ENCODE measurements at places on chromosomes 2 and 18. TPM values are rescaled to one million over a fixed set of nuclear protein-coding genes. Genes with fewer than 3 reads are reported as not detected.

DNA sequence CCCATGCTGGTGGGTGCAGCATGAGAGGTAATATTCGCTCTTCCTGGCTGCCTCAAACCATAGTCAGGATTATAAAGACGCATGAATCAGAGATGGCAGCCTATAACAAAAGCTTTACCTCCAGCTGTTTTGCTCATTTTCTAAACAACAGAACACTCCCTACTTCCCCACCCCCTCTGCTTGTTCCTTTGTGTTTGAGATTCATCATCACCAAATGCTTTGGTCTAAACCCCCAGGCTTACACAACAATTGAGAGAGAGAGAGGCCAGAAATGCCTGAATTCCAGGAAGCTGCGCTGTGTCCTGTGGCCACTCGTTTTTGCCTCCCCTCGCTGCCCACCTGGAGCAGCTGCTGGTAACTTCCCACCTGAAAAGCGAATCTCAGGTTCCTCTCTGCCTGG lies 78.8 kb upstream of the CAPN13 start:
- no peak for ATAC-seq

- no peak for ATAC-seq
Observed at GRCh38 chr2:18519914-18520450, 40.5 kb downstream of the RDH14 start.

- no peak for ATAC-seq
Observed at GRCh38 chr18:24763765-24764513, 303.5 kb downstream of the HRH4 start.

DNA sequence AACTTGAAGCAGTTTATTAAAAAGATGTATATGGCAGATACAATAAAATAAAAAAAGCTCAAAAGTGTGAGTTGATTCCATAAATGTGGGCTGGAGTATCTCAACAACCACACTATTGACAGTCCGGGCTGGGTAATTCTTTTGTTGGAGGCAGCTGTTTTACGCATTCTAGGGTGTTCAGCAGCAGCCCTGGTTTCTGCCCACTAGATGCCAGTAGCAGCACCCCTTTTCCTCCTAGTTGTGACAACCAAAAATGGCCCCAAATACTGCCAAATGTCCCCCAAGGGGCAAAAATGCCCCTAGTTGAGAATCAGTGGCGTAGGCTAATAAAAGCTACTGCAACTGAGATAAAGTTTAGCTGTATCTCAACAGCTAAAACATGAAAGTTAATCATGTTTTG lies 44.8 kb downstream of the CHMP3 start:
- ATAC-seq, result no peak

- no peak for ATAC-seq
Observed at GRCh38 chr2:152375174-152375573, 40.2 kb downstream of the FMNL2 start.

DNA sequence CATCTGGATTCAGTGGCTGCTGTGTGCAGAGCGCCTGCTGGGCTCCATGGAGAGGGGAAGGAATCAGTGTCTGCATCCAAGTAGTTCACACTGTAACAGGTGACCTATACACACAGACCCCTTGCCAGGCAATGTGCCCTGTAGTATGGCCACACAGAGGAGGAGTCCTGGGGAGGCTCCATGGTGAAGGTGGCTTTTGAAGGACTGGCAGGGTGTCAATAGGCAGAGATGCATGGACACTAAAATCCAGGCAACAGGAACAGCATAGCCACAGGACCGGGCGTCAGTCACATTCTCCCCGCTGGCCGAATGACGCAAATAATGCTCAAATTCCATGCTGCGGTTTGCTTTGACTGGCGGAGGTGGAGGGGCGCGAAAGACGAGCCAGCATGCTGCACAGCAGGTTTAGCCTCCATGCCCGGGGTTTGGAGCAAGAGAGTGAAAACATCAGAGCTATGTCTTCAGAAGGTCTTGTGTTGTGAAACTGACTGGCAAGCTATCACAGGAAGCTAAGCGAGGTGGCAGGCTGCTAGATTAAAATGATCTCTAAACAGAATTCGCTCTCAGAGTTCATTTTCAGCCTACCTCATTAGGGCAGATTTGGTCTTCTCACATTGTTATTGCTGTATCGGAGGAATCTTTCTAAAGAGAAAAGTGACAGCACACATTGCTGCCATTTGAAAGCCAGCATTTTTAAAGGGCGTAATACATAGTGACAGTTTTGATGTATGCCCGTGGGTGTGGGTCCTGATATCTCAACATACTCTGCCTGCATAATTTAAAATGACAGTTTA lies 1.2 kb upstream of the CHMP1B start:
- peak; percentile 23 for ATAC-seq

GRCh38 chr2:65320042-65320725 lies 92.6 kb downstream of the ACTR2 start:
- peak; percentile 93 for ATAC-seq

DNA sequence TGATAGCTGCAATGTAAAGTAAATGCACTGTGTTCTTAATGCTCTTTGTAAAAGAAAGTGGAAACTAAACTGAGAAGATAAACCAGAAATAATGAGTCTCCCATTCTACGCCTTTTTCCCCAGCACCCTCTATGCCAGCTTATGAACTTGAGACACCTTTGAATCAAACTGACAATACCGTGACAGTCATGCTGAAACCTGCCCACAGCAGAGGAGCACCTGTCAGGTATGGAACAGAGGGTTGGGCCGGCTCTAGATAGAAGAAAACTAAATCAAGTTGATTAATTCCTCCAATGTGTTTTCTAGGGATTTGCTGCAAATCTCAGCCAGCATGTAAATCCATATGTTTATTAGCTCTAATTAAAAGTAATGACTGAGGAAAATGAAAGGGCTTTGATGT lies 520.6 kb upstream of the RAB12 start:
- no peak for ATAC-seq

GRCh38 chr2:217751192-217751591 lies 251.6 kb downstream of the TNS1 start:
- no peak for ATAC-seq

- no peak for ATAC-seq
Observed at GRCh38 chr2:168565512-168565911, 109.4 kb downstream of the CERS6 start.

- ATAC-seq, result peak; percentile 78
Observed at GRCh38 chr2:118221536-118222272, 133.4 kb downstream of the INSIG2 start.

DNA sequence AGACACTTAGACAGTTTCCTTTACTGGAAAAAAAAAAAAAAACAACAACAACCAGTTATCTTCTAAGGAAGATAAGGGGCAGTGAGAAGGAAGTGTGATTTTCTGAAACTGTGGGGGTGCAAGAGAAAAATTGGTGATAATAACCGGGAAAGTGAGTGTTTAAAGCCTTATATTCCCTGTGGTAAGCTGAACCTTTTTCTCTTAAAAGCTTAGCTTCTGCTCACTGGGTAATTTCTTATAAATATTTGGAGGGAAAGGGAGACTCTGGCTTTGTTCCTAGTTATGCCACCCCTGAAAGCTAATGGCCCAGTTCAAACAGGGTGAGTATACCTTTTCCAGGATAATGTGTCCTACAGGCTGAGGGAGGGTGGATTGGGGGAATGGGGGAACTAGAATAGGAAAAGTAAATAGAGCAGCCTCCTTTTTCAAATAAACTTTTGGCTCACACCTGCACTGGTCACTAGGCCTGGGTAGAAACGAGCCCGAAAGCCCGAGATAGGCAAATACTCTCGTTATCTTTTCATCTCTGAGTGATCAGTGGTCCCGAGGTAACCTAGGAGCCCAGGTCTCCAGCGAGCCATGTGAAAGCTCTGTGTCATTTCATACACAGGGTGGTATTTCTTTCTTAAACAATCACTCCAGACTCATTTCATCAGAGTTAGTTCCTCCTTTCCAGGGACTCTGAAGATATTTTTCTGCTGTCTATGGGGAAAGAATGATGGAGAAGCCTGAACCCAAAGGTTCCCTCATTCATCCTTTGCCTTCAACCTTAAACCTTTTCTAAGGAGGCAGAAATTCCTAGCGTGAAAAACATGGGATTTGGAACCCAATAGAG lies 15.5 kb upstream of the SRBD1 start:
- no peak for ATAC-seq

GRCh38 chr2:178482437-178482836 lies 2.2 kb downstream of the PLEKHA3 start:
- peak; percentile 5 for ATAC-seq

DNA sequence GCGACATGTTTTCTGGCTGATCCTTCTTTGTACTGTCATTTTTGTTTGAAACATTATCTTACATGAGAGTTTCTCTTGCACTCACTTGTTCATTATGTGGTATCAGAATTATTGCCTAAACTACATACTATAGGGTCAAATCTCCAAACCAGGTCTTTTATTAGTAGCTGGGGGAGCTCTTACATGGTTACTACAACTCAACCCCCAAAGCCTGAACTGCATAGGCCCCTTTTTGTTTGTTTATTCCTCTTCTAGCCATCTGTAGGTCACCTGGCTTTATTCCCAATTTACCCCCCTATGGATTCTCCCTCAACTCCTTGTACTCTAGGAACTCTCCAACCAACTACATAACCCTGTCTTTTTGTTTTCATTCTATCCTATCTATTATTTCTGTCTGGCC lies 46.7 kb downstream of the PUM2 start:
- ATAC-seq, result no peak

GRCh38 chr2:144241801-144242200 lies 278.1 kb downstream of the ZEB2 start:
- no peak for ATAC-seq

GRCh38 chr2:63865159-63865799 lies 23.6 kb downstream of the UGP2 start:
- ATAC-seq, result peak; percentile 13

DNA sequence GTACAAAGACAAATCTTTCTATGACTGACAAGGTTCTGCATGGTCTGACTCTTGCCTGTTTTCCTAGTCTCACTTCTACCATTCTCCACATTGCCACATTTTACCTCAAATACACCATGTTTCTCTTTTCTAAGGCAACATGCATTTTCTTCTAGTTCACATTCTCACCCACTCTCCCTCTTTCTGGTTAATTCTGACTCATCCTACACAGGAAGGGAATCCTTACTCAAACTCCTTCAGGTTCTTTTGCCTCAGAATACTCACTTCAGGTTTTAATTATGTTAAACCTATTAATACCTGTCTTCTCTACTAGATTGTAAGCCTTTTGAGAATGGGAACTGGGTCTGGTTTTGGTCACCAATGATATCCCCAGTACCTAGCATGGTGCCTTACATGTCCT lies 47.2 kb downstream of the MAP2 start:
- ATAC-seq, result no peak

GRCh38 chr2:162261032-162261945 lies 18.0 kb upstream of the FAP start:
- peak; percentile 59 for ATAC-seq

DNA sequence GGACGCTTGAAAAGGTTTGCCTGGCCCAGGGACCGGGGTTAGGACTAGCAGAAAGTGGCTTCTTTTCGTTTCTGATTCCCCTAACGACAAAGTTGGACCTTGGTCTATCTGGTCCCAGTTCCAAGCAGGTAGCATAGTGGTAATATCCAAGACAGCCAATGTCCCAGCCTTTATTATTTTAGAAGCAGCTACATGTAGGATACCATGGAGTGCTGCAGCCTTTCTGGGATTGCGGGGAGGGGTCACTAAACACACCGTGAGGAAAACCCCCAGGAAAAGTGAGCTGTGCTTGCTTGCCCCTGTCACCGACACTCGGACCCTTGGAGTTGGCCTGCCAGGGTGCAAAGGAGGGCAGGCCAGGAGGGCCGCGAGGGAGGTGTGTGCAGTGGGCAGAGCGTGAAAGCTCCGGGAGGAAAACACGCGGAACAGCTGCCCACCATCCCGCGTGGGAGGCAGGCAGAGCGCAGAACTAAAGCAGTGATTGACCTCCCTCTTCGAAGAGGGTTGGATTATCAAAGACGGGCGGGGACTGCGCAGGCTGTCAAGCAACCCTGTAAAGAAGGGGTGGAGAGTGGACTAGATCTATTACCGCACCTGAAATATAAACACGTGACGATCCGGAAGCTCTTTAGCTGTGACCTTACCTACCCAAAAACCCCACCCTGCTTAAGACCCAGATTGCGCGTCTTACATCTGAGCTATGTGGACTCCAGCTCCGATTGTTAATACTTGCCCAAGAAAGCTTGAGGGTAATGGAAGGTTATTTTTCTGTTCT lies 624 bp upstream of the MAP4K3 start:
- peak; percentile 59 for ATAC-seq

GRCh38 chr2:187372213-187372612 lies 75.8 kb downstream of the CALCRL start:
- no peak for ATAC-seq

DNA sequence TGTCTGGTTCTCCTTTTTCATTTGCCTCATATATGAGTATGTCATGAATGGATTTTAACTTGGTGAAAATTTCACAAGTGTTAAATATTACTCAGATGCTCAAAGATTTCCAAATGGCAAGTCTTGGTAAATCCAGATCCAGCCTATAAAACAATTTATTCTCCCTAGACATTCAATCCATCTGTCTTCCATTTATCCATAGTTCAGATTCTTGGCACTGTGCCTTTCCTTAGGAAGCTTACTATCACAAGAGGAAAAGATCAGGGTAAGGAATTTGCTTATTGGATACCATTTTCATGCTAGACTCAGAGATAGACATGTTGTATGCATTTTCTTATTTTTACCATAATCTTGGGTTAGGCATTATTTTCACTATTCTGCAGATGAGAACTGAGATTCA lies 72.5 kb upstream of the LRRTM1 start:
- ATAC-seq, result no peak

DNA sequence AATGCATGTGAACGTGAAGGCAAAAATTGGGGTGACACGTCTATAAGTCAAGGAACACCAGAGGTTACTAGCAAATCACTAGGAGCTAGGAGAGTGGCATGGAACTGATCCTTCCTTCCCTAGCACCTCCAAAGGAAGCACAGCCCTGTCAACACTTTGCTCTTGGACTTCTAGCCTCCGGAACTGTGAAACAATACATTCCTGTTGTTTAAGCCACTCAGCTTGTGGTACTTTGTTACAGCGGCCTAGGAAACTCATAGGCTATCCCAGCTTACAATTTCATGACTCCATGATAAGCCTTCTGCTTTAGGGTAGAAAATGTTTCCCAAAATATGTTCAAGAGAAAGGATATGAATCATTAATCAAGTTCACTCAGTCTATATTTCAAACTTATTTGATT lies 798.1 kb downstream of the DCDC2C start:
- ATAC-seq, result no peak

The IHH gene
- total RNA-seq, result 0.29 TPM

The FAM228B gene
- 15.6 TPM for total RNA-seq

The PRKAG3 gene
- not detected for total RNA-seq

The CROCC2 gene
- total RNA-seq, result not detected

The HOXD13 gene
- total RNA-seq, result not detected

The CABYR gene
- total RNA-seq, result 5.2 TPM

The TMEM200C gene
- total RNA-seq, result not detected

The SERPINB13 gene
- not detected for total RNA-seq

The FLACC1 gene
- total RNA-seq, result 1.1 TPM

The LOXHD1 gene
- total RNA-seq, result not detected

The ACTG2 gene
- not detected for total RNA-seq

The SCN7A gene
- total RNA-seq, result not detected

The ABCG5 gene
- total RNA-seq, result not detected

The UGT1A10 gene
- 0.16 TPM for total RNA-seq

The QPCT gene
- total RNA-seq, result 0.53 TPM
